ENCODE measurements at places on chromosomes 12 and 14. TPM values are rescaled to one million over a fixed set of nuclear protein-coding genes. Genes with fewer than 3 reads are reported as not detected.

- DNase-seq, result no peak
Observed at GRCh38 chr12:6074979-6075585, 49.4 kb downstream of the VWF start.

DNA sequence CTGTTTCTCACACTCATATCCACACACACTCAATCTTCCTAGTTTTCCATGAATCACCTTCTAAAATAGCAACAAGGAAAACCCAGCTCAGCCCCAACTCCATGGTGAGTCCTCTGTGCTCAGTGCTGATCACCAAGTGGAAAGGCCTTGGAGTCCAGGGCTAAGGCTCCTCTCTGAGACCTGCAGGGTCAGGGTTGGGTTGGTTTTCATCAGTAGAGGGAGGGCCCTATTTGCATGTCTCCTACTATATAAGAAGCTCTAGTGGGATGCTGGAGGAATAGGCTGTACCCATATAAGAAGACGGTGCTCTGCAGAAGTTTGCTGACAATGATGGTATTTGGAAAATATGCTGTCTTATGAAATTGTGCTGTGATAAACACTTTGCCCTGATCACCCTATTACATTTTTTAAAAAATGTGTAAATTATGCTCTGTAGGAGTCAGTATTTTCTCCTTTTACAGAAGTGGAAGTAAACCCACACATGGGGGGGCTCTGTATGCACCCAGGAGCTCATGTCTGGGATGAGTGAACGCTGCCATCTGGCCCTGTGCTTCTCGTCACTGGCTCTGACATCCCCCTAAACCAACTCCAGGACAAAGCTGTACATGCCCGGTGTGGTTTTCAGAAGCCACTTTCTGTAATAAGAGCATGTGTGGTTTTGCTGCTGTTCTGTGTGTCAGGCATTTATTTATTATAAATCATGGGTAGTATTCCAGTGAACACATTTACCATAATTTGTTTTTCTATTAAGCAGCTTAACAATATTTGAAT, 536.3 kb downstream of the TMEM121 start:
- DNase-seq, result no peak

DNA sequence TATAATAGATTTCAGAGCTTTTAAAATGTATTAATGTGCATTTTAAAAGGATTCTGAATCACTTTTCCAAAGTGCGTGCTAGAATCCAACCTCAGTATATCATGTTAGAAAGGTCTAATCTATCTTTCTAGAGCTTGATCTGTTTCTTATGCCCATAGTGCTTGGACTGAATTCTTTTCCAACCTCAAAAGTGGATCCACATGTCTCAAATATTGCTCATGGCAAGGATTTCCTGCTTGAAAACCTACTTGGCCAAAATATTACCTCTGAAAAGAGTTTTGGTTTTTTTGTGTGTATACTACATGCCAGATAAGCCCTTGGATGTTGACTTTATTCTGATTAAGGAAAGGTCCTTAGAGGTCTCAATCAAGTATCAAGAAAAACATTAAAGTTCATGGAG, 16.9 kb upstream of the SLC6A15 start:
- DNase-seq, result no peak

GRCh38 chr12:80195074-80195726, 95.9 kb downstream of the OTOGL start:
- peak; percentile 81 for DNase-seq

DNA sequence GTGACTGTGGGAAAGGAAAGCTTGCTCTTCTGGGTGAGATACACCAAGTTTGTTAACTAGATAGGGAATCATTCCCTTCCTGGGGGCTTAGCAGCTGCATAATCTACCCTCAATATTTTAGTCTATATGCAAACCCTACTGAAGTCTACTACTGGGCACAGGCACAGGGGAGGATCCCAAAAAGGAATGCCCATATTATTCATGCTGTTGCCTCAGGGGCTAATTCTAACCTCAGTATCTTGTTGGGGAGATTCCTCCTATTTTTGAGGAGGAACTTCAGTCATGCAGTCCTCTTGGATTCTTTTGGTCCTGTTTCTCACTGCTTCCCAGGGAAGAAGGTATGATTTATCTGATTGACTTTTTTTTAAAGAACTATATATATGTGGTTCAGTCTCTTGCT, 58.9 kb upstream of the ANKS1B start:
- DNase-seq, result no peak

The IL31 gene
- total RNA-seq, result not detected

The EEF1AKMT3 gene
- 16.4 TPM for total RNA-seq

All from stomach (tissue), 19 donors.